Suppressor macrophage (primary cell): ENCODE measurements at places on chromosomes 2 and 18.

DNA sequence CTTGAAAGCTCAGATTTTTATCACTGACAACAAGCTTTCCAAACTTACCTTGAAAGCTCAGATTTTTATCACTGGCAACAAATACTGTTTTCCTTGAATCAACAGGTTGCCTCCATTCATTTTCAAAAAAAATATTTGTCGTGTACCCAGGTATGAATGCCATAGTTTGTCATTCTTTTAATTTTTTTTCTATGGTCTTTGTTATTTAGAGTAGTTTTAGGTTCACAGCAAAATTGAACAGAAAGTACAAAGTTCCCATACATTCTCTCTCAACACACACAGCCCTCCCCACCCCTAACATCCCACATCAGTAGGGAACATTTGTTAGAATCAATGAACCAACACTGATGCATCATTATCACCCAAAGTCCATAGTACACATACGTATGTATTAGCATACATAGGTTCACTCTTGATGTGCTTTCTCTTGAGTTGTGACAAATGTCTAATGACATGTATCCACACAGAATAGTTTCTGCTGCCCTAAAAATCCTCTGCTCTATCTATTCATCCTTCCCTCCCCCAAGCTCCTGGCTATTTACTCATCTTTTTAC, 25.9 kb downstream of the WDR33 start:
- DNase-seq, result no peak

- peak; percentile 64 for DNase-seq
Observed at GRCh38 chr2:36770542-36771287, 74.2 kb downstream of the VIT start.

- no peak for DNase-seq
Observed at GRCh38 chr2:55932843-55933242, 9.3 kb upstream of the EFEMP1 start.

DNA sequence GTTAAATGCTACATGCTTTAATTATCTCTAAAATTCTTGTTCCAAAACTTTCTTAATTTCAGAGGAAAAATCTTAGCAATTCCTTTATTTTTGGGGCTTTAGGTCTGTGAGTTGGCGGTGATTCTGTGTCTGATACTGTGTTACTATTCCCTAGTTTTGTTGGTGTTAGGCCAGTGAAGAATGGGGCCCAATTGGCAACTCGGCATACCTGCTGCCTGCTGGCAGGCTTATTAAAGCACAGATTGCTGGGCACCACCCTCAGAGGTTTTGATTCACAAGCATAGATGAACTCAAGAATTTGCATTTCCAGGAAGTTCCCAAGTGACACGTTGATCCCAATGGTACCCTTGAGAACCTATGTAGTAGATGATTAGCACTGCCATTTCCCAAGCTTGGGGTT, 101.6 kb downstream of the OSBPL6 start:
- no peak for DNase-seq

- DNase-seq, result no peak
Observed at GRCh38 chr2:222799262-222799918, 61.4 kb upstream of the ACSL3 start.

DNA sequence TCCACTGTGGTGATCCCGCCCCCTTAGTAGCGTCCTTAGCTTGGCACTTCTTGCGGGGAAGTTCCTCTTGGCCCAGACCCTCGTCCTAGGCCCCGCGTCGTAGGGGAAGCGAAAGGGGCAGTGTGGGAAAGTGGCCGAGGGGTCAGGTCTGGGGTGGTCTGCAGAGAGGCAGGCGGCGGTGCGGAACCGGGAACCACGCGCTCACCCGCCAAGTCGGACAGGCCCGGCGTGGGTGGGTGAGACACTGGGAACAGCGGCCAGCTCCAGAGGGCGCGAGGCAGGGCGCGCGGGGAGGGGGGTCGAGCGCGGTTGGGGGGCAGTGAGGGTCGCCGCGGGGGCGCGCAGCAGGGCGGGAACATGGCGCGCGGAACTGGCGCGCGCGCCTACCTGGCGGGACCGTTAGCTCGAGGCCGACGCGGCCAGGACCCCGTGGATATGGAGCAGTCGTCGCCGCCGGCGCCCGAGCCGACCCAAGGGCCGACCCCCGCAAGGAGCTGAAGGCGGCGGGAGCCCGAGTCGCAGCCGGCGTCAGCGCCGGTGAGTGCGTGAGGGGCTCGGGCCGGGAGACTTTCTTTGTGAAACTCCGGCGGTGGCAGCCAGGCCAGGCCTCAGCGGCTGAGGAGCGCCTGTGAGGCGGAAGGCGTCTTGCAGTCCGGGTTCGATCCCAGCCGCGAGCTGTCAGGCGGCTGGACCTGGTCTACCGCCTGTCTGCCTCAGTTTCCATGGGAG, 2896.7 kb upstream of the TEKT4 start:
- DNase-seq, result no peak
